ENCODE measurements at places on chromosomes 3 and 15. TPM values are rescaled to one million over a fixed set of nuclear protein-coding genes. Genes with fewer than 3 reads are reported as not detected.

The ANKDD1A gene
- 2.4 TPM for polyA plus RNA-seq

The C3orf85 gene
- polyA plus RNA-seq, result not detected

The C3orf80 gene
- not detected for polyA plus RNA-seq

The TRIM42 gene
- polyA plus RNA-seq, result not detected

The CAPN3 gene
- polyA plus RNA-seq, result 1.1 TPM

The CNTN3 gene
- polyA plus RNA-seq, result not detected

The SPESP1 gene
- polyA plus RNA-seq, result 0.63 TPM

The GOLGA8N gene
- polyA plus RNA-seq, result 0.86 TPM

The SLC51B gene
- not detected for polyA plus RNA-seq

The ARGFX gene
- not detected for polyA plus RNA-seq

The FAM107A gene
- polyA plus RNA-seq, result not detected

The MESP1 gene
- 0.60 TPM for polyA plus RNA-seq

The CYP11A1 gene
- polyA plus RNA-seq, result not detected

The UACA gene
- not detected for polyA plus RNA-seq

The ACP3 gene
- not detected for polyA plus RNA-seq

The DNASE1L3 gene
- not detected for polyA plus RNA-seq

The TRPM1 gene
- 0.03 TPM for polyA plus RNA-seq

The HGD gene
- polyA plus RNA-seq, result not detected

The TMOD2 gene
- 3.1 TPM for polyA plus RNA-seq

The SLC9C1 gene
- polyA plus RNA-seq, result not detected

The GADL1 gene
- not detected for polyA plus RNA-seq

The ADGRG7 gene
- not detected for polyA plus RNA-seq

The SHQ1 gene
- 44.9 TPM for polyA plus RNA-seq

The ISLR gene
- polyA plus RNA-seq, result not detected

The CCDC39 gene
- polyA plus RNA-seq, result not detected

The EOMES gene
- polyA plus RNA-seq, result 188 TPM

The GJD2 gene
- polyA plus RNA-seq, result not detected

The CHRFAM7A gene
- not detected for polyA plus RNA-seq

The ZCWPW2 gene
- 0.66 TPM for polyA plus RNA-seq

The CTXND1 gene
- polyA plus RNA-seq, result not detected

The ZPLD1 gene
- polyA plus RNA-seq, result not detected

The SHC4 gene
- not detected for polyA plus RNA-seq

The MYEF2 gene
- polyA plus RNA-seq, result 1.2 TPM

The TM4SF18 gene
- polyA plus RNA-seq, result not detected

The MEF2A gene
- 15.3 TPM for polyA plus RNA-seq

The KNG1 gene
- not detected for polyA plus RNA-seq

The RAB43 gene
- 14.9 TPM for polyA plus RNA-seq
